ENCODE measurements at places on chromosomes 2 and 18. TPM values are rescaled to one million over a fixed set of nuclear protein-coding genes. Genes with fewer than 3 reads are reported as not detected.

- no peak for DNase-seq
These were observed 30.9 kb upstream of the LRRTM1 start for GRCh38 chr2:80335411-80335810.

DNA sequence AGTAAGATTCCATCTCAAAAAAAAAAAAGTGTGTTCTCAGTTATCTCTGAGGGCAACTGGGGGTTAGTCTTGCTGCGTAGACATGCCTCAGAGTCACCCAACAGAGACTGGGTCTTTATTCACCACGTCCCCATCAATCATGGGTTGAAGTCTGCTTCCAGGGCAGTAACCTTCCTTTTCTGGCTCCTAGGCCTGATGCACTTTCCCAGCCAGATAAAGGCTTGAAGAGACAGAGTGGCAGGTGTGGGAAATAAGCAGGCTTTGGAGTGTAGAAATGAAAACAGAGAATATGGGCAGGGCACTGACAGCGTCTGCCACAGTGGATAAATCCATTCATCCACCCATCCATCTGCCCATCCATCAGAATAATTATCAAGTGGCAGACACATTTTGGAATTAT is 134.1 kb upstream of the LGALSL start:
- no peak for DNase-seq

EHD3 gene
- total RNA-seq: 4.0 TPM

GRCh38 chr18:9848170-9848879 is 37.4 kb upstream of the TXNDC2 start:
- DNase-seq: no peak

CDH7 gene
- total RNA-seq: not detected

All from CD4-positive, alpha-beta memory T cell (primary cell).